ENCODE measurements at places on chromosomes 6 and 20.

DNA sequence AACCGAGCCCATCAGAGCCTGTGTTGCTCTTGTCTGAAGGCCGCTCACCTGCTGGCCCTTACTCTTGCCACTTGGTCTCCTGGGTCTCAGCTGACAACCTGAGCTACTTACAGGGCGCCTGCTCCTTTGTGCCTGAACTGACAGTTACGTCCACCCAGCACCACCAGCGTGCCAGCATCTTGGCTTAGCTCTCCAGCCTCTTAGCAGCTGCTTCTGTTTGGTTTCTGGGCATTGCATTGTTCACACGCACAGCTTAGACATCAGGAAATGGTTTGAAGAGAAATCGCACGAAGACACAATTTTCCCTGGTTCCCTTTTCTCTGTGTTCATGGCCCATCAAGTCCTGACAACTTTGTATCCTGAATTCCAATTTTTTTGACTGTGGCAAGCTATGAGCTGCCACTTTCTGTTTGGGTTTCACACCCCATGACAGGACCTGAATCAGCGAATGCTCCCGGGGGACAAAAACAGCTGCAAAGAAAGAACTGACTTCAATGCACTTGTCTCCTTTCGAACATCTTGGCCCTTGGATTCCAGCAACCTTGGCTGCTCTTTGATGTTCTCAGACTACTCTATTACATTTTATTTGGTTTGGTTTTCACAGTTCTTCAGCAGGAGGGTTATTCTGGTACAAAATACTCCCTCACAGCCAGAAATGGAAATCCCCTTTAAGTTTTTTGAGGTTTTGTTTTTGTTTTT lies 45.2 kb upstream of the LY86 start:
- DNase-seq: no peak

- DNase-seq: no peak
Observed at GRCh38 chr6:43492673-43493072, 15.3 kb downstream of the TJAP1 start.

GRCh38 chr6:96735332-96735731 lies 101.9 kb downstream of the GPR63 start:
- no peak for DNase-seq

DNA sequence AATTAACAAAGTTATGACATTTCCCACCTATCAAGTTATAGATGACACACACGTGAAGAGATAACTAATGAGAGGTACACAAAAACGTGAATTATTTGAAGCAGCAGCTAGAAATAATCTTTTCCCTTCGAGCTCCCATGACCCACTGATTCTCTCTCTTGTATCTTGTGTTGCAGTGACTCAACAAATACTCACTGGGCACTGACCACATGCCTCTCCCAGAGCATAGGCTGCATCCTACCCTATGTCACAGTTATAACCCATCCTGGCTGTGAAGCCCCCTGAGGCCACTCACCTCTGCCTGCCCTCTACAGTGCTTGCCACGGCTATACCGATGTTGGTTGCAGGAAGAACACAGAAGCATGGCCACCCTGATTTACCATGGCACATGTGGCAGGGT lies 91.8 kb downstream of the INSM1 start:
- DNase-seq: no peak

DNA sequence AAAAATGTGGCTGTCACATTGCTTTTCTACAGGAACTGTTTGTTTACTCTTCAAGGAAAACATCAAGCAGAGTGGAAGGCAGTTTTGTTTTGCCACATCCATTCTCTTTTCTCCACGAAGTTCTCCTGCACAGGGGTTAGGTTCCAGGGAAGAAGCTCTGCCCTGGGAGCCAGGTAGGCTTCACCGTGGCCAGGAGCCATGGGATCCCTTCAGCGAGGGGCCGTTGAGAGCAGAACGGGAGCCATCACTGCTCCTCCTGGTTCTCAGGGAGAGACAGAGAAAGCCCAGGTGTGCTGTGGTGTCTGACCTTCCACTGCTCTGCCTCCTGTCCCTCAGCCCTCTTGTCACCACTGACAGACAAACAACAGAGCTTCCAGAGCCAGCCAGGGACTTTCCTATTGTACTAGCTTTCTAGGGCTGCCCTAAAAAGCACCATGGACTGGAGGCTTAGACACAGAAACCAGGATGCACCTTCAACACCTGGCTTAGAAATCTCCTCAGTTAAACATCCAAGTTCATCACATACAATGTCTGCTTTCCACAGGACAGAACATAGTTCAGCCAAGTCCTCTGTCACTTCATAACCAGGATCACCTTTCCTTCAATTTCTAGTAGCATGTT lies 75.6 kb upstream of the SLC22A23 start:
- DNase-seq: no peak

DNA sequence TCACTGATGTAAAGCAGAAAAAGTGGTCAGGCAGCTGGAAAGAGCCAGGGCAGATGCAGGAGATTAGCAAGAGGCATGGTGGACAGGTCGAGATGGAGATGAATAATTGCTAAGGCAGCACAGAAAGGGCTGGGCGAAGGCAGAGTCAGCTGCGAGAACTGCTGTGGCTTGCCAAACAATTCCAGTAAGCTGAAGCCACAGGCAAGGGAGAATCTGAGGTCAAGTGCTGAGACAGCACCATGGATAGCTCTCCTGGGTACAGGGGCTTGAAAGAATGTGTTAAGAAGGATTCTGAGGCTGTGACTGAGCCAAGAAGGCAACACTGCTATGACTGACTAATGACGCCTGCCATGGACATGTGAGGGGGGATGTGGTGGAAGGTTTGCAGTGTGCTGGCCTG lies 220.8 kb upstream of the FOXA2 start:
- no peak for DNase-seq

DNA sequence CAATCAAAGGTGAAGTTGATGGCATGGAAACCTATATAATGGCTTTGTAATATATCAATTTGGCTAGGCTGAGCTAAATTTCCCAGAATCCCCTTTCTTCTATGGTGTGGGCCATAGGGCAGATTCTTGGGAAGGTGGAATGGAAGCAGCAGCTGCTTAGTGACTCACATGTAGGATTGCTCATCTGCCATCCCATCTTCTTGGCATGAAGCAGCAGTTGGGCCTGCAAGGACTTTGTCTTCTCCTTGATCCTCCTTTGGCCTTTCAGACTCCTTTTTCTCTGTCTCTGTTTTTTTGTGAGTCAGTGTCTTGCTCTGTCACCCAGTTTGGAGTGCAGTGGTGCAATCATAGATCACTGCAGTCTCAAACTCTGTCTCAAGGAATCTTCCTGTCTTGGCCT lies 52.6 kb upstream of the CEP162 start:
- DNase-seq: no peak
